CD14-positive monocyte (primary cell): ENCODE measurements at places on chromosomes 13 and 19.

DNA sequence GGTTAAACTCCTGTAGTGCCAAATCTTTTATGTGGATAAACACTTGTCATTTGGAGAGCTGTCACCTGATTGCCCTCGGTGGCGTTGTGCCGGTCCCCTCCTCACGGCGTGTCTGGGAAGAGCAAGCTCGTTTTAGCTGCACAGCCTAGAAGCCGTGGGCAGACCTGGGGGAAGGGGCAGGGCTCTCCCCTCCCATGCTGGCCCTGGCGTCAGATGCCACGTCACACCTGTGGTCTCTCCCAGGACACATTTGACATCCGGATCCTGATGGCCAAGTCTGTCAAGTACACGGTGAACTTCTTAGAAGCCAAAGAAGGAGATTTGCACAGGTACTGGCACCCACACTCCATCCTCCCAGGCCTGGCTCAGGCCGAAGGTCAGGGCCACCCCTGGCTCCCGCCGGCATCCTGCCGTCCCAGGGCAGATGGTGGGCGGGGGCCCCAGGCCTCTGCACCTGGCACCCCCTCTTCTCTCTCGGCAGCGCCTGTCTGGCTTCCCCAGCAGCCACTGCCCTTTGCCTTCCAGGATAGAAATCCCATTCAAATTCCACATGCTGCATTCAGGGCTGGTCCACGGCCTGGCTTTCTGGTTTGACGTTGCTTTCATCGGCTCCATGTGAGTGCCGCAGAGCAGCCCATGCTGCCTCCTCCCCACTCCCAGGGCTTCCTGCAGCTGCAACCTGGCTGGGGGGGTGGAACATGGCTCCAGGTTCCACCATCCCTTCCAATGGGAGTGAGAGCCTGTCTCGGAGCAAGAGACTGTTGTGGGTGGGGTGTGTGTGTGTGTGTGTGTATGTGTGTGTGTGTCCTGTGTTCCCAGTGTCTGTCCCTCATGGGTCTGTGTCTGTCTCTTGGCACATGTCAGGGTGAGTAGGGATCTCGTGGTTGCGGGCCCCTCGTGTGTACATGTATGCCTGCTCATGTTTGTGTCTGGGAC is 8.8 kb downstream of the YIPF2 start:
- no peak for DNase-seq

- peak; percentile 33 for DNase-seq
These were observed 1.9 kb upstream of the LMTK3 start for GRCh38 chr19:48513289-48514122.

- DNase-seq = no peak
These were observed 5.3 kb downstream of the TTYH1 start for GRCh38 chr19:54420383-54421168.

DNA sequence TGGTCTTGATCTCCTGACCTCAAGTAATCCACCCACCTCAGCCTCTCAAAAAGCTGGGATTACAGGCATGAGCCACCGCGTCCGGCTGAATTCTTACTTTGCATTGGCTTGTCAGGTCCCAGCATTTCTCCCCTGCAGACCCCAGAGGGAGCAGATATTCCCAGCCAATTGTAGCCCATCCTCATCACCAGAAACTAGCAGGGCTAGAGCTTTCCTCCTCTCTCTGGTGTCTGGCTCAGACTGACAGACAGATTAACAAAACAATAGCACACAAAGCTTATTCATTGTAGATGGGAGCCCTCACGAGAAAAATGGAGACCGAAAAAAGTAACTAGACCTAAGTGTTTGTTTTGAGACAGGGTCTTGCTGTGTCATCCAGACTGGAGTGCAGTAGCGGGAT is 7.5 kb upstream of the MPV17L2 start:
- no peak for DNase-seq

GRCh38 chr13:56349866-56350265 is 790.9 kb upstream of the PRR20A start:
- no peak for DNase-seq

DNA sequence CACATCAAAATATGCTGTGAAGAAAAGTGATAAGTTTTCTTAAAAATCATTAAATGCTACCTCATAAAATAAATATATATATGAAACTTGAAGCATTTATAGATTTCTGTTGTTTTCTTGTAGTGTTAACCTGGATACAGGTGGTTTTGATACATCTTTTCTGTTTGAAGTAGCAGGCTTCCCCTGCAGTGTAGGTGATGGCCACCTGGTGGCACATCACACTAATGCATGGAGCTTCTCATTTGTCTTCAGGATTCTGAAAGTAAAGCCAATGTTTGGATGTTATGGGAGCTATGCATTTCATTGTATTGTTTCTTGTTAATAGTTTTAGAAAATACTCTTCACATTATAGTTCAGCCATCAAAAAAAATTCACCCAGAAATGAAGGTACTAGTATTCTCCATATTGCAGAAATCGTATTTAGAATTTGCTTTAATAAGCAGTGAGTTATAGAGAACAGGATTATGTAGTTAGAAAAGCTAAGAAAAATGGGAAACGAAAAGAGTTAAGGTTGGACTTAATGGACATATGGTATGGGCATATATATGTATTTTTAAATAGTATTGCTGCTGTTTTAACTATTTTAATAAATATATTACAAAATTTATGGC is 18.7 kb downstream of the GPR180 start:
- no peak for DNase-seq

- no peak for DNase-seq
These were observed 38.9 kb downstream of the MTUS2 start for GRCh38 chr13:28859069-28859468.
